RKO (cell line): ENCODE measurements at places on chromosomes 16 and 17.
A peak's percentile ranks its signal among the peaks of the same experiment; 100 is the strongest.

DNA sequence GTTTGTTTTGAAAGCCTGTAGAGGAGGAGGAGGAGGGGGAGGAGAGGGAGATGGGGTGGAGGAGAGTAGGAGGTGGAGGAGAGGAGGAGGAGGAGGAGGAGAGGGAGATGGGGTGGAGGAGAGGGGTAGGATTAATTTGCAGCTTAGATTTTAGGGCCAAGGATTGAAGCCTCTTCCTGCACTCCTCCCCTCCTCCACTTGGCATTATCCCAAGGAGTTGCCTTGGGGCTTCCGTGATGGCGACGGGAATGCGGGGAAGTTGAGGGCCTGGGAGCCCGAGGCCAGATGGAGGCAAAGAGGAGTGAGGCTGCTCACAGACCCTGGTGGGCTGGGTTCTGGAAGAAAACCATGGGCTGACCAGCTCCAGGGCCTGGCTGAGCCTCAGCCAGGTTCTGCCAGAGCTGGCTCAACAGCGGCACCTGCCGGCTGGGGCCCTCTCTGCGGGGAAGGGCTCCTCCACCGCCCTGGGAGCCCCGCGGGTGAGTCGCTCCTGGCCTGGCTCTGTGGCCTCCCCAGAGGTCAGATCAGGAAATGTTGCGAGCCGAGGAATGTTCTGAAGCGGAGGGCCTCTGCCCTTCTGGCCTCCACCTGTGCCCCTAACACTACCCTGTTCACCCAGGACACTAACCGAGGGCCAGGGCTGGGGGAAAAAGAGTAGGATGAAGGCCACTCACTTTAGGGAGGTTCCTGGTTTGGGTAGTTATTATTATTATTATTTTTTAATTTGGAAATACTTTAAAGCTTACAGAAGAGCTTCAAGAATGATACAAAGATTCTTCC is 23.9 kb upstream of the FMNL1 start:
- peak; percentile 92 for DNase-seq

GRCh38 chr16:81283044-81283443 is 31.7 kb upstream of the GAN start:
- DNase-seq = no peak

GRCh38 chr17:55427587-55427882 is 5.9 kb upstream of the MMD start:
- DNase-seq = no peak

DNA sequence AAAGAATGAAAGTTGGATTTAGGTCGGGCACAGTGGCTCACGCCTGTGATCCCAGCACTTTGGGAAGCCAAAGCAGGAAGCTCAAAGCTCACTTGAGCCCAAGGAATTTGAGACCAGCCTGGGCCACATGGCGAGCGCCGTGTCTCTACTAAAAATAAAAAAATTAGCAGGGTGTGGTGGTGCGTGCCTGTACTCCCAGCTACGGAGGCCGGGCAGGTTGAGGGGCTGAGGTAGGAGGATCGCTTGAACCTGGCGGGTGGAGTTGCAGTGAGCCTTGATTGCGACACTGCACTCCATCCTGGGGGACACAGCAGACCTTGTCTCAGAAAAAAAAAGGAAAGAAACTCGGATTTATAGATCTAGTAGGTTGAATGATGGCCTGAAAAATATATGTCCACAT is 37.4 kb upstream of the RPH3AL start:
- DNase-seq = no peak

GRCh38 chr17:57104461-57105175 is 19.6 kb downstream of the AKAP1 start:
- DNase-seq = no peak

DNA sequence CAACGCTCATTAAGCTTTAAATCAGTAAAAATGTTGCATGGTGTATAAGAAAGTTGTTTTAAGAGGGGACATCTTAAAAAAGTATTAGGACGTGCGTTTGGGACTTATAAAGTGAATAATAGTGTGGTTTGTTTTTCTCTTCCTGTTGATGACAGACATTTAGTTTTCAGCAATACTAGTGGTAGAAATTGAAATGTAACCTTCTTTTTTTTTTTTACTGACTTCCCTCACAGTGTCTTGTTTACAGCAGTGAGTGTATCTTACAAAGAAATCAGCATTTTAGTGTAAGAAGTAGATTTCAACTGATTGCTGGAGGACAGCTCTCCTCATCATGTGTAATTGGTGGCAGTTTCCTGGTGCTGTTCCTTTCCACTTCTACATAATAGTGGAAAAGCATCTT is 39.6 kb downstream of the CYLD start:
- DNase-seq = no peak

- no peak for DNase-seq
Measured at GRCh38 chr16:12753203-12754023, 50.3 kb downstream of the CPPED1 start.

DNA sequence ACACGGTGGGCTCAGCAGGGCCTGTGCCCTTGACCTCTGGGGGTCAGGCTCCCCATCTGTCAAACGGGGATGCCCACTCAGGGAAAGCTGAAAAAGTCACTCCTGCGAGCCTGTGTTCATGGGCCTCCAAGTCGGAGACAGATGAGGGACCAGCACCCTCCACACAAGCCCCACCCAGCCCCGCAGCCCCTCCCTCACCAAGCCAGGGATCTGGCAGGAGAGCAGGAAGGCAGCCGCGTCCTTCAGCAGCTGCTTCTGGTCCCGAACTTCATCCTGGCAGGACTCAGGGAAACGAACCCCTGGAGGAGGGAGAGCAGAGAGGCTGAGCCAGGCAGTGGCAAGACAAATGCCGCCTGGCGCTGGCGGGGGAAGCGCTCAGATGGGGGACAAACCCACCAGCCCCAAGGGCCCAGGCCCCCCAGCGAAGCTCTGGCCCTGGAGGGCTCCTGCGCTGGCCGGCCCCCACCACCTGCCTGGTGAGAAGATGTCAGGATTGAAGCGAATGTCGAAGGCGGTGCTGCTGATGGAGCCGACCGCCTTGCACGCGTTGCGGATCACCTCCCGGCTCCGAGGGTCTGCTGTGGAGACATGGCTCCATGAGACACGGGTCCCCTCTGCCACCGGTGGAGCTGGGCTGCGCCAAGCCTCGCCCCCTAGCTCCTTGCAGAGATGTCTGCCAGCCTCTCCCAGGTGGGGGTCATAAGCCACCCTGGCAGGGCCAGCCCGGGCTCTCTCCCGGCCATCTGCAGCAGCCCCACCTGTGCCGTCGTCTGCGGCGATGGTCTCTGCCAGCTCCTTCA is 15.4 kb downstream of the CLUH start:
- DNase-seq = no peak

- DNase-seq = no peak
Measured at GRCh38 chr17:39231591-39232551, 6.1 kb upstream of the STAC2 start.

DNA sequence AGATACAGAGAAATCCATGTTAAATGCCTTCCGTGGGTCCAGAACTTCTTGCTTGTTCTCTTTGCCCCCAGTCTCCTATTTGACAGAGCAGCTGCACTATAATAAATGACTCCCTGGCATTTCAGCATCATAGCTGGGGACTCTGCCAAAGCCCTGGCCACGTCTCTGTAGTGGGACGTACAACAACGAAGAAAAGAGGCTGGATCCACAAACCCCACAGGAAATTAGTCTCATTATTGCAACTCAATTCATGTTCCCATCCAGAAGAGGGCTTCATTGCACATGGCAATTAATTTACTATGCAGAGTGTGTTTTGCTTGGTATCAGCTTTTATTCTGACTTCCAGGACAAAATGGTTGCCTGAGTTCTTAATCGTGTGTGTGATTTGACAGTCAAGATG is 121.3 kb downstream of the CDH13 start:
- no peak for DNase-seq
